IMR-90 (cell line): ENCODE measurements at places on chromosomes 1 and 21.

DNA sequence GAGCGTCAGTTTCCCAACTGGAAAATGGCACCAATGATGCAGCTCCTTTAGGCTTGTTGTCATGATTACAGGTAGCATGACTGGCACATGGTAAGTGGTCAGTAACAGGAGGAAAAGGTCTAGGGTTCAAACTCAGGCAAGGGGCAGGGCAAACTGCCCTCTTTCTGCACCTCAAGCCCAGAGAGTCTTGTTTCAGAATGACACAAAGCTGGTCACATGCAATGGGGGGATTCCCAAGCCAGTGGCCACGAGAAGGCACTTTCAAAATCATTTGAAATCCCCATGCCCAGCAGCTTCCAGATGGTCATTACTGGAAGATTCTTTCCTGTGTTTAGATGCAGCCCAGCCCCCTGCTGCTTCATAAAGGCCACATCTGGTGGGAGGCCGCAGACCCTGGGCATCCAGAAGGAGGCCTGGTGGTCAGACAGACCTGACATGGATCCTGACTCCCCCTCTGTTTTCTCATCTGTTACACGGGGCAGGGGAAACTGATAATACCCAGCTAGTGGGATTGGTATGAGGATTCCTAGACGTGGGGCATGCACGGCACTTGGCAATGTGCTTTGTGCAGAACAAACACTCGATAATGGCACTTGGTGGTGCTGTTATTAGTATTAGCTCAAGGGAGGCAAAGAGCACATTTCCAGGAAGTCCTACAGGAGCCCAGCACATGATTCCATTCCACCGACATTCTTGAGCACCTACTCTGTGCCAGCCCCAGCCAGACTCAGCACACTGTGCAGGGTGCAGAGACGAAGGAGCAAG, 6.9 kb upstream of the PLA2G2D start:
- no peak for DNase-seq

DNA sequence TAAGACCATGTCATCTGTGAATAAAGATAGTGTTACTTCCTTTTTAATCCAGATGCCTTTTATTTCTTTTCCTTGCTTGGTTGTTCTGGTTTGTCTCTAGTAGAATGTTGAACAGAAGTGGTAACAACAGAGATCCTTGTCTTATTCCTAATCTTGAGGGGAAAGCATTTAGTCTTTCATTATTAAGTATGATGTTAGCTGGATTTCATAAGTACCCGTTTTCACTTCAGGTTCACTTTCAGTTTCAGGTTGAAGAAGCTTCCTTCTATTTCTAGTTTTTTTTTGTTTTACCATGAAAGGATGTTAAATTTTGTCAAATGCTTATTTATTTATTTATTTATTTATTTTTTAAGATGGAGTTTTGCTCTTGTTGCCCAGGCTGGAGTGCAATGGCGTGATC, 22.3 kb upstream of the AGPAT3 start:
- no peak for DNase-seq

GRCh38 chr1:230328342-230329015, 97.7 kb downstream of the PGBD5 start:
- DNase-seq = no peak

- no peak for DNase-seq
Observed at GRCh38 chr1:92085727-92086126, 5.6 kb downstream of the BTBD8 start.

- DNase-seq = no peak
Observed at GRCh38 chr21:32765058-32765457, 6.5 kb downstream of the PAXBP1 start.

DNA sequence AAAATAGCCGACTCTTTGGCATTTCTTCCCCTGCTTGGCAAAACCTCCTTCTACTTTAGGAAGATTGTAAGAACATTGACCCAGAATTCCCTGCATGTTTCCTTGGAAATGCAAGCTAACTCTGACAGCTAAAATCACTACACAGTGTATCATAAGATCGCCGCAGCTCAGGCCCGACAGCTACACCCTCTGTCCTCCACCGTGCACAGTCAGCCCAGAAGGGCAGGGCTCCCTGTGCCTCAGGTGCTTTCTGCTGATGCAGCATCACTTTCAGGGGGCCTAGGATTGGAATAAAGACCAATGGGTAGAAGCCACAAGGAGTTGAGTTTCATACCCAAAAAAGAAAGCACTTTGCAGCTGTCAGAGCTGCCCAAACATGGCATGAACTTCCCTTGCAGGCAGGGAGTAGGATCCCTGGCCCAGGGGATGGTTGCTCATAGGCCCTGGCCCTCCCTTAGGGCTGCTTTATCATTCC, 145.3 kb downstream of the SEC16B start:
- no peak for DNase-seq

GRCh38 chr1:166840309-166841274, 1.3 kb downstream of the POGK start:
- DNase-seq = peak; percentile 46

GRCh38 chr1:172680244-172680643, 21.3 kb downstream of the FASLG start:
- DNase-seq = no peak

DNA sequence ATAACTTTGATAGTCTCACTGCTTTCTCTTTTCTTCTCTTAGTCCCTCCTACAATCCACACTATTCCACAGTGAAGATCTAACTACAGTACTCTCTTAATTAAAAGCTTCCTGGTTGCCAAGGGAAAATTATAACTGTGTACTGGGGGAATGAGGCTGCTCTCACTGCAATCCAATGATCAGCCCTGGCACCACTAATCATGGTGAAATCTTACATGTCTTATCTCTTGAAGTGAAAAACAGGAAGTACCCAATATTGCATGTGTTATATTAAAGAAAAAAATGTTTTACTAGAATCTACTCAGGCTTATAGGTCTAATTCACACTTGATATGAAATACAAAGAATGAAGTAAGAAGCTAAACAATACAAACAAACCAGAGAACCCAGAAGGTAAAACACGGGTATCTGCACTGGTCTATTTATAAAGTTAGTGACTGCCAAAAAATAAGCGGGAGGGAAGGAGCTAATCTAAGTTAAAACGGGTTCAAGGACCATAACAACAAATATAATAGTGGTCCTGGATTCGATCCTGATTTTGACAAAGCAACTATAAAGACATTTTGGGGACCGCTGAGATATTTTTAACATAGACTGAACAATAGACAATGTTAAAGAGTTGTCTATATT, 57.5 kb downstream of the RGS2 start:
- no peak for DNase-seq

- DNase-seq = peak; percentile 92
Observed at GRCh38 chr1:8373581-8374241, 55.8 kb downstream of the SLC45A1 start.

DNA sequence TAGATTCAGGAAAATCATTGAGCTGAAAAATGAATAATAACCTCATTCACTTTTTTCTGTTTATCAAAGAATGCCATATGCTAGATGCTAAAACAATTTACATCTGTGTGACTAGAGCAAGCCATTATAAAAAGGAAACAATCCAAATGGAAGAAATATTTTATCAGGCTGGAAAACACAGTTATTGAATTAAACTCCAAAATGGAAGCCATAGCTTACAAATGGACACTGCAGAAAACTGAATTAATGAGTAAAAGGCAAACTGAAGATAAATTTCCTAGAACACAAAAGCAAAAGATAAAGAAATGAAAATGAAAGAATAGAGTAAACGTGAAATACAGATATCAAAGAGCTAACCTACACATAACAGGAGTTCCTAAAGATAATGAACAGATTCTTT, 33.1 kb upstream of the IL10 start:
- no peak for DNase-seq

DNA sequence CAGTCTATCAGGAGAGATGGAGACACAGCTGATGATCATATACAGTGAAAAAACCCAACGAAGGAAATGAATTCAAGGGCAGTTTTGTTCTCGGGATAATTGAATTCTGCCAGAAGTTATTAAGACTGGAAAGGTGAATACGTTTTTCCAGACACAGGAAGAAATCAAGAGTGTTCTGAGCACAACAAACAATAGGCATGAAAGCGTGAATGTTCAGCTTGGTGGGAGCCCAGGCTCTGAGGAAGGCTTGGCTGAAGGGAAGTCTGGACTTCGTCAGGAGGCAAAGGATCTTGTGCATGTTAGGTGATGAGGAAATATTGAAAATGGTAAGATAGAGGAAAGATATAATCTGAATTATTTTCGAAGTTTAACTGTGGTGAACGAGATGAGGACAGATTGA, 50.4 kb downstream of the CYYR1 start:
- no peak for DNase-seq

- no peak for DNase-seq
Observed at GRCh38 chr1:167126317-167126716, 32.4 kb downstream of the STYXL2 start.

DNA sequence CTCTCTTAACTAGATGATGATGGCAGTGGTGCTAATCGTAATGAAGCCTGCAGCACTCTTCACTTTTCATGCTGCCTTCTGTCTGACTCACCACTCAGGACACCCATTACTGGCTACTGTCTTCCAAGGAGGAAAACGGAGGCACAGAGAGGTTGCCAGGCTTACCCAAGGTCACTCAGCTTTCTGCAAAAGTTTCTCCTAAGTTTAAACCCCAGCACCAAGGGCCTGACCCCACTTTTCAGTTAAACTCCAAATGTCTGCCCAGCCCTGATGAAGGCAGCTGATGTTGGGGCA, 78.1 kb upstream of the RUNX3 start:
- no peak for DNase-seq

DNA sequence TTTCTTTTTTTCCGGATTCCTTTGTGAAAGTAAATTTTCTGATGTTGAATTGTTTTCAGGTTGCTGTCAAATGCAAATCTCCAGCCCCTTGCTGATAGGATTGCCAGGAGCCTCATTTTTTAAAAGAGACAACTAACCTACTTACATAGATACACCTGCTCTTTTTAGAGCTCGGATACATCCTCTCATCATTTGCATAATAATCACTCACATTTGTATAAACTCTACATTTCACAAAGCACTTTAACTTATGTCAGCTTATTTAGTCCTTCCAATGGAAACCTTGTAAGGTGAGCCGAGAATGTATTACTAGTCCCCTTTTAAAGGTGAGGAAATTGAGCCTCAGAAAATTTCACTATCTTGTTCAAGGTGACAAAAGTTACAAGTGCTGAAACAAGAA, 84.8 kb downstream of the KCTD3 start:
- DNase-seq = no peak

DNA sequence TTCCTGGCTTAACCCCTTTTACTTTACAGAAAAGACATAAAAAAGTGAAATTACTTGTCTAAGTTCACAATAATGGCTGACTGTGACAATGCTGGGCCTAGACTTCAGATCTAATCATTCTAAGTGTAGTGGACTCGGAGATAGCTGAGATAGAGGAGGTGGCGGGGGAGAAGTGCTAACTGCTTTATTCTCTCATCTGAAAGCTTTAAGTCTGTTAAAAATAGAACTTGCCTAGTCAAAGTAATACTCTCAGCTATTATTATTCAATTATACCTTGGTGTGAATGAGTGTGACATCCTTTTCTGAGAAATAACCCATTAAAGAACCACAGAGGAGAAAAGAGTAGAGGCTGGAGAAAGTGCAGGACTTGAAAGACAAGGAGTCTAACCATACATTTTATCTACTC, 96.1 kb upstream of the OLIG2 start:
- no peak for DNase-seq

DNA sequence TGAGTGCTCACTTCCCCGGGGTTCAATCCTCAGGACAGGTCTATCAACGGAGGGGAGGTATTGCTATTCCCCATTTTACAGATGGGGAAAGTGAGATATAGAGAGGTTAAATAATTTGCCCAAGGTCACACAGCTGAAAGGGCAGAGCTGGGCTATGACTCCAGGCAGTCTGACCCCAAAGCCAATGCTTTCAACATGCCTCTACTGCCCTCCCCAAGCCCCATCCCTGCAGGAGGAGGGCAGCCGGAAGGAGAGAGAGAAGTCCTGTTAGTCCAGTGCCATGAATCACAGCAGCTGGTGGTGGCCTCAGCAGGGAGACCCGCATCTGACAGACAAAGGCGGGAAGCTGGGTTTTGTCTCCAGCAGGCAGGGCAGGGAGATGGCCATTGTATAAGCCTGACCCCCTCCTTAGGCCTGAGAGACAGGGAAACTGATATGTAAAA, 20.0 kb upstream of the CLIC4 start:
- DNase-seq = peak; percentile 54

GRCh38 chr21:19557046-19557445, 1153.5 kb upstream of the TMPRSS15 start:
- no peak for DNase-seq

GRCh38 chr1:53197291-53198200, 922 bp downstream of the CPT2 start:
- no peak for DNase-seq

- DNase-seq = peak; percentile 32
Observed at GRCh38 chr1:171983584-171983983, 142.3 kb downstream of the DNM3 start.

DNA sequence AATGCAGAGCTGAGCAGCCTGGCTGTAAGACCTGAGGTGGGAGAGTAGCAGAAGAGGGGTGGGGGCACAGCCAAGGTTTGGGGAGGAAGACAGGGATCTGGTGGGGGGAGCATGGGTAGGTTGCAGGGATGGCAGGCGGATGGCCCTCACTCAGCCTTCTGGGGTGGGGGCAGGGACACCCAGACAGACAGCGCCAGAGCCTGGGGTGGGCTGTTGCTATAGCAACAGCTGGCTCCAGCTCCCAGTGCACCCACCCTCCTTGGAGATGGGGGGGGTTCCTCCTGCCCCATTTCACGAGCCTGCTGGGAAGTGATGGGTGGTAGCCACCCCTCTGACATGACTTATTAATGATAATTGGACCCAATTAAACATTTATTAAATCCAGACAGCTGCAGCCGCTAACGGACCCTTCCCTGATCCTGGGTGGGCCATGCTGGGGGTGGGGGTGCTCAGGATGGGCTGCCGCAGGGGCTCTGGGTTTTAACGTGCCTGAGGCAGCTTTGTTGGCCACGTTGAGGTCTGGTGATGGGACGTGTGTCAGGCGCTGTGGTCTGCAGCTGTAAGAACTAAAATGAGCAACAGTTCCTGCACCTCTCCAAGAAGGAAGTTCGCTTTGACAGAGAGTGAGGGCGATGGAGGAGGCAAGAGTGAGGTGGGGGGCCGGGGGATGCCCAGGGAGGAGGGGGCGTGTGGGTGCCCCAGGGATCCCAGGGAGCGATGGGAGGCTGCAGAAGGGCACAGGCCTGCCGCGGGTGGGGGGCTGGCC, 19.4 kb downstream of the AGRN start:
- DNase-seq = no peak

- no peak for DNase-seq
Observed at GRCh38 chr1:1087351-1088028, 13.4 kb upstream of the RNF223 start.

DNA sequence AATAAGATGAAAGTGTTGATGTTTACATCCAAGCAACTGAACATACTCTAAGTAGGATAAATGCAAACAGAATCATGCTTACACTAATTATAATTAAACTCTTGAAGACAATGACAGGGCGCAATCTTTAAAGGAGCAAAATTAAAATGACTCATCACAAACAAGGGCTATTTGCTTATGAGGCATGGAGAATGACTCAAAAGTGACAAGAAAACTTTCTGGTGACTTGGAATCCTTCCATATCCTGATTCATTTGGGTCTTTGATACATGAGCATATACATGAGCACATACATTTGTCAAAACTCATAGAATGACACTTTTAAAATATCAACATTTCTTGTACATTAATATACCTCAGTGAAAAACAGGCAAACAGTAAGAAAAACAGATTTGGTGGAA, 1632.3 kb downstream of the KCNT2 start:
- DNase-seq = peak; percentile 62
